Activated CD4-positive, alpha-beta T cell treated with anti-CD3 and anti-CD28 coated beads for 24 hours (primary cell): ENCODE measurements at places on chromosomes 7 and 10.

DNA sequence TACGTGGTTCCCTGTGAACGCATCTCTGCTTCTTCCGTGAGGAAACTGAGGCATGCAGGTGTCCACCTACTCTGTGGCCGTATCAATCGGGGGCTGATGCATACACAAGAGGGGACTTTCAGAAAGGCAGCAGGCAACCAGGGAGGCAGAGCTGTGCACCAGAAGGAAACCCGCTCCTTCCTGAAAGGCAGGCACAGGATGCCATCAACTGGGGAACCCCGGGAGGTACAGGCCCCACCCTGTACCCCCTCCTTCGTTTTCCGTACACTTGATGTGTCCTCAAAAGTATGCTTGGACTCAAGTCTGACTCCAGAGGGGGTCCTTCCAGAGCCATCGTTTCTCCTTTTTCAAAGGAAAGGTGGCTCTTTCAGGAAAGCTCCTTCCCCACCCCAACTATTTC, 59.5 kb downstream of the ASB13 start:
- DNase-seq = no peak

GRCh38 chr7:96359876-96360275, 38.0 kb upstream of the SLC25A13 start:
- no peak for DNase-seq

DNA sequence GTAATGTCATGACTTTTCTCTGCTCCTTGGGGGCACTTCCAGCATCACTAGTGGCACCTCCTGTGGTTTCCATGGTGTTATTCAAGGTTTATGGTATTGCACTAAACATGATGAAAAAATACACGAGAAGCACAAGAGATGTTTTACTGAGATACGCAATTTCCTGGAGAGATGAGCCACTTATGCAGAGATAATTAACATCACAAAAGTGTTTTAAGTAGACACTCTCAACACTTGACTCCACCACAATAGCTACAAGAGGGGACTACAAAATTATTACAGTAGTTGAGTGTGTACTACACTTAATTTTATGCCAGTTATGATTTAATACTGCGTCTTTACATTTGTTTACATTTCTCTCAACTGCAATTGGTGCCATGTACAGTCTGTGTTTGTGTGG, 906.7 kb downstream of the DNAJB9 start:
- no peak for DNase-seq

DNA sequence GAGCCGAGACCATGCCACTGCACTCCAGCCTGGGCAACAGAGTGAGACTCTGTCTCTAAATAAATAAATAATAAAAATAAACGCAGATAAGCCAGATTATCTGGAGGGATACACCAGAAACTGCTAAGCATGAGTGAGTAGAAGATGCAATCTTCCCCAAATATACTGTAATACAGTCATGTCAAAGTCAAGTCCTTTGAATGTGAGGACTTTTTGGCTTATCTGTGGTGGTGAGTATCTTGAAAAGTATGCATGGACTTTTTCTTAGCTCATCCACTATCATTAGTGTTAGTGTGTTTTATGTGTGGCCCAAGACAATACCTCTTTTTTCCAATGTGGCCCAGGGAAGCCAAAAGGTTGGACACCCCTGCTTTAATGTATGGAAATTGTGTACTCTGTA, 44.7 kb upstream of the PITRM1 start:
- no peak for DNase-seq

GRCh38 chr10:110209926-110210673, 2.7 kb downstream of the MXI1 start:
- peak; percentile 23 for DNase-seq

GRCh38 chr10:119420950-119421875, 121.3 kb downstream of the RGS10 start:
- no peak for DNase-seq

GRCh38 chr10:11530806-11531205, 80.6 kb downstream of the USP6NL start:
- DNase-seq = no peak

DNA sequence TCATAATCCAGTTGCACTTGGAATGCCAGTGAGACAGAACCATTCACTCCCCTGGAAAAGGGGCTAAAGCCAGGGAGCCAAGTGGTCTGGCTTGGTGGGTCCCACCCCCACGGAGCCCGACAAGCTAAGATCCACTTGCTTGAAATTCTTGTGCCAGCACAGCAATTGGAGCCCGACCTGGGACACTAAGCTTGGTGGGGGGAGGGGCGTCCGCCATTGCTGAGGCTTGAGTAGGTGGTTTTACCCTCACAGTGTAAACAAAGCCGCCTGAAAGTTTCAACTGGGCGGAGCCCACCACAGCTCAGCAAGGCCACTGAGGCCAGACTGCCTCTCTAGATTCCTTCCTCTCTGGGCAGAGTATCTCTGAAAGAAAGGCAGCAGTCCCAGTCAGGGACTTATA, 200.7 kb upstream of the NPSR1 start:
- no peak for DNase-seq

- no peak for DNase-seq
Observed at GRCh38 chr10:79128923-79129305, 60.1 kb downstream of the ZMIZ1 start.

DNA sequence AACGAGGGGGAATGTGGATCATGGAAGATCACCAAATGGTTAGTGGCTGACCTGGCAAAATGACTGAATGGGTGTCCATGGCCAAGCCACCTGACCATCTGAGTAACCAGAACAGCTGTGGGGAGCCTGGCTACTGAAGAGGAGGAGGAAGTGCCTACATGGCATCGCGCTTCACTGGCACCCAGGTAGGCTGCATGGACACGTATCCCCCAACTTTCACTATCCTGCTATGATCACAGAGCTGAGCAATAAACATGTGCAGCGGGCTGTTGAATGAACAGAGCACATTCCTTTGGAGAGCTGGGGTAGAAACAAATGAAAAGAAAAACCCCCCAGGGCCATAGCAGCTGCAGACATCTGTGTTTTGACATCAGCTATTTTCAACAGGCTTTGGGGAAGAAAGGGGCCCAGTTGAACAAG, 6.5 kb downstream of the AKR1B1 start:
- no peak for DNase-seq

GRCh38 chr7:78413568-78413967, 615.0 kb downstream of the PHTF2 start:
- no peak for DNase-seq

- DNase-seq = no peak
Observed at GRCh38 chr10:45581582-45582385, 90.8 kb downstream of the ZFAND4 start.

DNA sequence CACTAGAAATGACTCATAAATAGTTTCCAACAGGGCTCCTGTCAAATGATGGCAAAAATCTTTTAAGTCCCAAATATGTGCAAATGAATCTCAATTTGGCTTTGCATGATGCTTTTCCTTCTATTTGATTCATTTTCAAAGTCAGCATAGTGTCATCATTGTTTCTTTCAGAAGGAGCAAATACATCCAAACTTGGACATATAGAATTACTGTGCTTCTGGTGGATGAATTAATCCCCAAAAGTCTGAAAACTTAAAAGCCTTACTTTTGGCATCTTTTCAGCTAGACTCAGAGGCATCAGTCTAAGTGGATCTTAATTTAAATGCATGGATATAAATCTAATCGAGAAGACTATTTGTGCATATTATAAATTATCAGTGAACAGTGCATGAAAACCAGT, 578.1 kb upstream of the FZD8 start:
- no peak for DNase-seq

- DNase-seq = no peak
Observed at GRCh38 chr10:86392723-86393094, 26.1 kb upstream of the GRID1 start.

GRCh38 chr10:58666024-58666423, 153.4 kb downstream of the BICC1 start:
- no peak for DNase-seq

DNA sequence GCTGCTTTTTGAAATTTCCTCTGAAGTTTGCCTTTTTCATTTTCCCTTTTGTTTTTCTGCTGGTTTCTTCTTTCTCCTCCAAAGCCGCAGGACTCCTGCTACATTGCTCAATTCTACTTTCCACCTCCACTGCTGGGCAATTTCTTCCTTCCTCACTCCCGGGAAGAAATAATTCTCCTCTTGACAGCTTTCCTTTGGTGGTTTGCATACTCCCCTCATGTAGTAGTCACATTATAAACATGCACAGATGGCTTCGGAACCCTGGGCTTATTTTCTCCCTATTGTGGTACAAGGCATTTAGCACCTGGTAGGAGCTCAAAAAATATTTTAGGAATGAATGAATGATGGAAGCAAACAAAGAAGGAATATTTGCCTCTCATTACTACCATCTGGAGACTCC, 977.2 kb downstream of the LRMDA start:
- no peak for DNase-seq

- DNase-seq = no peak
Observed at GRCh38 chr10:49817845-49818244, 55.7 kb upstream of the OGDHL start.

DNA sequence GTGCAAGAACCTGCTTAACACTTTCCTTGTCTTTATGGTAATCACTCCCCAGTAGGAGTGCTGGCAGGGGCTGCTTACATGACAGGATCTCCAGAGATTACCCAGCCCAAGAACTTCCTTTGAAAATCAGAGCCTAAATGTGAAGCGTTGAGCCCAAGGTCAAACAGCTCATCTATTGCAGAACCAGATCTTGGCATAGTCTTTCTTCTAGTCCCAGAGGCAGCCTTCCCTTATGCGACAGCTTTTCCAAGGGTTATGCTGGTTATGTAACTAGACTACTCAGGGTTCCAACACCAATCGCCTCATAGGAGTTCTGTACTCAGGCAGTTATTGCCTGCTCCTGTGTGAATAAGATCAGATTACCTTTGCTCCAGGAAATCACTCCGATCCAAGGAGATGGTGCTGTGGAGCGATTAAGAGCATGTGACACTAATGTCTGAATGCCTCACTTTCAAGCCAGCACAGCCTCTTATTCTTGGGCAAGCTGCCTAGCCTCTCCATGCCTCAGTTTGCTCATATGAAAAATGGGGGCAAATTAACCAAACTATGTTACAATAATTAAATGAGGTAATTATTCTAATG, 8.4 kb upstream of the LGI1 start:
- DNase-seq = no peak

DNA sequence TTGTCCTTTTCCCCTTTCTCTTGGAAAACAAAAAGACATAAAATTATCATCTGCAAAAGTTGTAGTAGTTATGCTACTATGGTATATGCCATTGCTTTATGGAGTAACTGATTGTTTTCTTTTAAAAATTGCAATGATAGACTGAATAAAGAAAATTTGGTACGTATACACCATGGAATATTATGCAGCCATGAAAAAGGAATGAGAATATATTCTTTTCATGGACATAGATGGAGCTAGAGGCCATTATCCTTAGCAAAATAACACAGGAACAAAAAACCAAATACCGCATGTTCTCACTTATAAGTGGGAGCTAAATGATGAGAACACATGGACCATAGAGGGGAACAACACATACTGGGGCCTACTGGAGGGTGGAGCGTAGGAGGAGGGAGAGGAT, 538.8 kb downstream of the PLXDC2 start:
- no peak for DNase-seq

- DNase-seq = no peak
Observed at GRCh38 chr10:110916554-110917346, 2.2 kb downstream of the BBIP1 start.

DNA sequence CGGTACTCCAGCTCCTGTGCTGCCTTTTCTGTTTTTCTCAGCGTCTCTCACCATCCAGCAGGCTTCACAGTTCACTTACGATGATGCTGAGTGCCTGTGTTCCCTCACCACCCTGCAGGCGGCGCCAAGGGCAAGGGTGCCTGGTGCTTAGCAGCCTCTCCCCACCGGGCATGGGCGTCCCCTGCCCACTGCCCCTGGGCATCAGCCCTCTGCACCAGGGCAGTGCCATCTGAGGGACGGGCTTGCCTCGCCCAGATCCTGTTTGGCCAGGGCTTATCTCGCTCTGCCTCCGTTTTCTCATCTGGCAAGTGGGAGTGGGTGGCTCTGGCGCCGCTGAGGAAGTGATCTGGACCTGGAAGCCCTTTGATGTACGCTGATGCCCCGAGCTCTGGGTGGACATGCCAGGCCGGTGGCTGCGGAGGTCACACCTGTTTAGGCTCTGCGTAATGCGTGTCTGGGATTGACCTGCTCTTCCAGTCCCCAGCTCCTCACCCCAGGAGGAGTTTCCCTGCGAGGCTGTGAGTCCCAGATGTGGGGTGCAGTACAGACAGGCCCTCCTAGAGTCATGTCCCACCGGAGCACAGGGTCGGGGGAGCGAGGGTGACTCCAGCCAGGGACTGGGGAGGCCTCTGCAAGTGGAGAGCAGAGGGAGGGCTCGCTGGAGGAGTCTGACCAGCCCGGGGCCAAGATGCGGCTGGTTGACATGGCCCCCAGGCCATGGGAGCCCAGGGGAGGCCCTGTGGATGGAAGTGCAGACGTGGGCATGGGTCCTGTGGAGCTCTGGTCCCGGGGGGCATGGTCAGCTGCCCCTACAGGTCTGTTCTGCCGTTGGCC, 11.8 kb downstream of the TTYH3 start:
- no peak for DNase-seq

GRCh38 chr10:118311505-118311904, 30.6 kb downstream of the FAM204A start:
- no peak for DNase-seq

DNA sequence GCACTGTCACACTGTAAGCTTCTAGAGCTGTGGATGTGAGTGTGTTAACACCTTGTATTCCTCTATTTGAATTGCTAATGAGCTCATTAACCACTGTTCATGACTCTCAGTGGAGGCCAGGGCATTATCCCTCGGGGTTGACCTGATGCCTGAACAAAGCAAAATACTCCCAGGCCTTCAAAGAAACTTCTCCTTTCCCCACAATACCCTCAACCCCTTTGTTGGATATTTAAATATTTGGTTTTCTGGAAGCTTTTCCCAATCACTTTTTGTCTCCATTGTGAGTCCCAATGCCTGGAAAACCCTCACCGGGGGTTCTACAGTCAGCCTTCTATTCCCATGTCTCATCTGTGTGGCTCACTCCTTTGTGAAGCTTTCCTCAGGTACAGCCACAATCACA, 780.1 kb downstream of the PHTF2 start:
- DNase-seq = no peak

DNA sequence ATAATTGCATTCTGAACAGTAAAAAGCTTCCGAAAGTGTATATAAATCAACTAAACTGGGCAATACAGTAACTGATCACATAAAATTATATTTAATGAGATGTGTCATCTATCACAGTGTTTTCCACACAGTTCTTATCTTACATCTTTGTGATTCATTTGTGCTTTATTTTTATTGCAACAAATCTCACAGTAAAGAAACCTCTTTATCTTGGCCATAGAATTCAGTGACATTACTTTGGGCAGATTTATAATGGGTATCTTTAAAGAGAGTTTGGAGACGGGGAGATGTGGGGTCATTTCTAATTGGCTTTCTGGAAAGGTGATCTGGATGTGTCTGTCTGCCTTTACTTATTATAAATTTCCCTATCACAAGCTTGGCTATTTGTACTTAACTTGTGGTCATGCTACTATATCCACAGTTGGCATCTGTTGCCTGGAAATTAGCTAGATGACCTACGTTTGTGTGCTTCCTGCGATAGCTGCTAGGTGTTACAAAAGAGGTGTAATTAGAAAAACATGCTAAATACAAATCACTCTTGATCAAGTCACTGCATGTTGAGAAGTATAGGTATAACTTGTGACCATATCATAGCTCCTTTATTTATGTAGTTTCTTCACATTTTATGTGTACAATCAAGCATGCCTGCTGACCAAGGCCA, 123.8 kb downstream of the ARID5B start:
- no peak for DNase-seq

- DNase-seq = no peak
Observed at GRCh38 chr7:75900617-75901315, 14.2 kb upstream of the POR start.

GRCh38 chr10:76624470-76624869, 1013.1 kb downstream of the KCNMA1 start:
- no peak for DNase-seq

- DNase-seq = no peak
Observed at GRCh38 chr10:33233221-33233620, 101.2 kb downstream of the NRP1 start.
